A549 treated with Mapracorat at 1 μM for 4 hours (cell line): ENCODE measurements at places on chromosomes 6 and 20. TPM values are rescaled to one million over a fixed set of nuclear protein-coding genes. Genes with fewer than 3 reads are reported as not detected.

Gene PPP1R14C
- total RNA-seq: 1.7 to 3.2 TPM (median 2.4 TPM) in 5 replicates

Gene C6orf118
- 0.14 to 0.20 TPM (median 0.18 TPM) in 4 of 5 replicates, not detected in the other for total RNA-seq

Gene TREM1
- 0.13 to 0.50 TPM (median 0.24 TPM) in 5 replicates for total RNA-seq

Gene DYNLT2
- 0.44 to 0.81 TPM (median 0.53 TPM) in 5 replicates for total RNA-seq

Gene TRIM31
- total RNA-seq: 0.48 to 1.3 TPM (median 0.82 TPM) in 5 replicates
